ENCODE measurements at places on chromosomes 1 and 21. TPM values are rescaled to one million over a fixed set of nuclear protein-coding genes. Genes with fewer than 3 reads are reported as not detected.
A peak's percentile ranks its signal among the peaks of the same experiment; 100 is the strongest.

NUP210L gene
- total RNA-seq: 0.15 TPM

ELF3 gene
- 1.5 TPM for total RNA-seq

FCRL5 gene
- 35.0 TPM for total RNA-seq

CFHR1 gene
- total RNA-seq: not detected

HLX gene
- 7.7 TPM for total RNA-seq

AMY2A gene
- total RNA-seq: not detected

DNA sequence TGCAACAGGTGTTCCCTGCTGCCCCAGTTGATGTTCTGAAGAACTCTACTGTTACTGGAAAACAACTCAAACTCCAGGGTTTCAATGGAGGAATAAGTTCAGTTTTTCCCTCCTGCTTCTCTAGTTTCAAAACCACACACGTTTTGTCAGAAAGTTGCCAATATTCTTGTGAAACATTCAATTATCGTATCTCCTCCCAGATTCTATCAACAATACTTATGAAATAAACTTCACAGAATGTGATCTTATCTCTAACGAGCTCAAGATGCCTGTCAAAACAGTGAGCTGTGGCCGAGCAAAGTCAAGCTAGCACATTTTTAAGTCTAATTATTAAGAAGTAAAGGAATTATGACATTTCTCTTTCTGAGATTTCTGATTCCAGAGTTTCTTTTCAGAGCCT lies 4.7 kb downstream of the OR2B11 start:
- no peak for DNase-seq

DNA sequence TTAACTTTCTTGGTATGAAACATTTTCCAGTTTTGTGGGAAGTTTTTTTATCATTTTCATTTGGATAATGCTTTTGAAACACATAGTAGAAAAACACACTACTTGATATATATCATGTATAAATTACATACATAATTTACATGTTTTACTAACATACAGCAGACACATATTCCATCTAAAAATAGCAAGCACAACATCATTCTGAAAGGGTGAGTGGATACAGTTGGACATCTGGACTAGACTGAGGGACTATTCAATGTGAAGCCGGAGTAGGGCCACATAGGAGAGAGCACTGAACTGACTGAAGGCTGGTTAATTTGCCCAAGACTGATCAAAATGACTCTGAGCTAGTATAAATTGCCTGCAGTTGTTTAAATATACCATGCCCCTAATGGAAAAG lies 11.7 kb downstream of the CDKN2C start:
- DNase-seq: no peak

- no peak for DNase-seq
Measured at GRCh38 chr1:60114745-60115318, 41.3 kb upstream of the C1orf87 start.

DNA sequence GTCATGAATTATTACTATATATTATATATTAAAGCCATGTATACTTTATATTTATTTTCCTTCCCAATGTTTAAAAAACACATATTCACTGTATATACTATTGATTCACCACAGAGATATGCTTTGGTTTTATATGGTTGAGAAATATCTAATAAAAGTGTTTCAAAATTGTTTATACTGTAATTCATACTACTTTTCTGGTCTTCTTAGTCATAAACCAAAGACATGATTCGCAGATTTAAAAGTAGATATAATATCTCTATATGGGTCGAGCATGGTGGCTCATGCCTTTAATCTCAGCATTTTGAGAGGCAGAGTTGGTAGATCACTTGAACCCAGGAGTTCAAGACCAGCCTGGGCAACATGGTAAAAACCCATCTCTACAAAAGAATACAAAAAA lies 738.4 kb downstream of the USP25 start:
- no peak for DNase-seq

- peak; percentile 66 for DNase-seq
Measured at GRCh38 chr1:111656086-111657017, 36.8 kb downstream of the RAP1A start.

DNA sequence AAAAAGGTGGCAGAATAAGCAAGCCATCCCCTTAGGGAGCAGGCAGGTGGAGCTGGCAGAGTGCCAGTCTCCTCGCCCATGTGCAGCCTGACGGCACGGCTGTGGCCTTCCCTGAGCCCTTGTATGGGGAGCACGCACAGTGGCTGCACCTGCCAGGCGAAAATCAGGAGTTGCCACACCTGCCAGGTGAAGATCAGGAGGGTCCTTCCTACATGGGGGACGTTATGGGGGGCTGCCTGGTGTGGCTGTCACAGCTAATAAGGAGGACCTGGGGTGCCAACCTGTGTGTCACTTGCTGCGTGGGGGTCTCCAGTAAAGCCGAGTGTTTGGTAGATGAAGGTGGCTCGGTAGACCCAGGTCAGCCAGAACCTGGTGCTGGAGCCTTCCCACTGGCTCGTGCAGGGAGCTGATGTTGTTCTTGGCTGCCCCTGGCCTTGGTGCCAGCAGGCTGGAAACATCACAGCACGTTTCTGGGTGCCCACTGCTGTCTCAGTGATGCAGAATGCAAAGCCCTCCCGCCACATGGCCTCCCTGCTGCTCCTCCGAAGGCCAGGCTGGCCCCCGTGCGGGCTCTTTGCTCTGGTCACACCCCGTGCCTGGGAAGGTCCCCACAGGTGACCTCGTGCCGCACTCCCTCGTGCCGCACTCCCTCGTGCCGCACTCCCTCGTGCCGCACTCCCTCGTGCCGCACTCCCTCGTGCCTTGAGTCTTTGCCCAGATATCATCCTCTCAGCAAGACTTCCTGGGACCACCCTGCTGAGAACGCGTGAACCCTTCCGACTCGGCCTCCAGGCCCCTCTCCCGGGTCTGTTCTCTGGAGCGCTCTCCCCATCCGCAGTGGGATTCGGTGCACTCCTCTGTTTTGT lies 55.4 kb downstream of the SLC37A1 start:
- no peak for DNase-seq

- DNase-seq: no peak
Measured at GRCh38 chr1:217078078-217078690, 355.0 kb upstream of the ESRRG start.

DNA sequence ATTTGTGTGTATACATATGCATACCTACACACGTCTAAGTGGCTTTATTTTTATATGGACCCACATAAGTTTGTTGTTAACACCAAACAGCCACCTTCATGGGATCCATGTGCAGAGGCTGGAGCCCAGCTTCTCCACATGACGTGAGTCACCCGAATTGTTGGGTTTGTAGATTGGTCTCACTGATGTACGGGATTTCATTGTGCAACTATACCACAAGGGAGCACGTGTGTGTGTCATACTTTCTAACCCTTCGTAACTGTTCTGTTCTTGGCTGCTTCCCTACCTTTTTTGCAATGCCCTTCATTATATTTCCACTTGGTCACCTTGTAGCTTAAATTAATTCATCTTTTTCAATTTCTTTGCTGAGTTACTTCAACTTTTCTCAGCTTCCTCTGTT lies 21.0 kb downstream of the SPRTN start:
- DNase-seq: no peak

GRCh38 chr1:86487131-86487810 lies 18.5 kb downstream of the CLCA1 start:
- DNase-seq: no peak

- no peak for DNase-seq
Measured at GRCh38 chr21:33856893-33857527, 58.6 kb downstream of the ATP5PO start.

GRCh38 chr1:23836037-23836436 lies 10.8 kb upstream of the HMGCL start:
- DNase-seq: no peak

DNA sequence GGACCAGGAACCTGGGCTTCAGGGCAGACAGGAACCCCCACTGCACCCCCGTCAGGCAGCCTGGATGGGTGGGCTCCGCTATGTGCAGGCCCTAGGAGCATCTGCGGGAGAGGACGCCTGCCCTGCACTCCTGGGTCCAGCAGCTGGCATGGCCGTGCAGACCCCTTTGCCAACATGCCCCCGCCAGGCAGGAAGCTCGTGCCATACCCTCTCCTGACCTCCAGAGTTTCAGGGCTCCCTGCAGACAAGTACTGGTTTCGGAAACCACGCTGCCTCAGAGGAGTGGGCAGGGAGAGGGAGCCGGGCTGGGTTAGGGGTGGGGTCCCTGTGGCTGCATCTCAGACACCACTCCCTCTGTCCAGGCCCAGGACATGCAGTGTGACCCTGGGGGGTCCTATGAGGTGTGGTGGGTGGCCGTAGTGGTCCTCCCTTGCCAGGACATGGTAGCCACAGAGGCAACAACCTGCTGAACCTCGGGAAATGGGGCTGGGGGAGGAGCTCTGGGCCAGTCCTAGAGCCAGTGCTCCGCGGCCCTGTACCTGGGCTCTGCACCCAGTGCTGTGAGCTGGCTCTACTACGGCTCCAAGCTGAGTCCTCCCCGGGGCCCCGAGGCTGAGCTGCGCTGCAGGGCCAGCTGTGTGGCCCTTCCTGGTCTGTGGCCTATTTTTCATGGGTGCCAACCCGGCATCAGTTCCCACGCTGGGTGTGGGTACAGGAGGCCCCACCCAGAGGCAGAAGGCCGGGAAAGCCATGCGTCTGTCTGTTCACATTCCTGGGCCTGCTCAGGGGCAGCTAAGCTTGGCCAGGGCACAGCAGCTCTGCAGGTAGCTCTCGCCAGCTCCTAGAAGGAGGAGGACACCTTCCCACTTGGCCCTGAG lies 1.4 kb downstream of the PLEKHN1 start:
- no peak for DNase-seq

- DNase-seq: no peak
Measured at GRCh38 chr1:13908128-13908527, 208.1 kb downstream of the PRDM2 start.

- DNase-seq: no peak
Measured at GRCh38 chr1:60765204-60765603, 317.2 kb upstream of the NFIA start.

- DNase-seq: no peak
Measured at GRCh38 chr1:201711811-201712210, 117.1 kb upstream of the IPO9 start.

DNA sequence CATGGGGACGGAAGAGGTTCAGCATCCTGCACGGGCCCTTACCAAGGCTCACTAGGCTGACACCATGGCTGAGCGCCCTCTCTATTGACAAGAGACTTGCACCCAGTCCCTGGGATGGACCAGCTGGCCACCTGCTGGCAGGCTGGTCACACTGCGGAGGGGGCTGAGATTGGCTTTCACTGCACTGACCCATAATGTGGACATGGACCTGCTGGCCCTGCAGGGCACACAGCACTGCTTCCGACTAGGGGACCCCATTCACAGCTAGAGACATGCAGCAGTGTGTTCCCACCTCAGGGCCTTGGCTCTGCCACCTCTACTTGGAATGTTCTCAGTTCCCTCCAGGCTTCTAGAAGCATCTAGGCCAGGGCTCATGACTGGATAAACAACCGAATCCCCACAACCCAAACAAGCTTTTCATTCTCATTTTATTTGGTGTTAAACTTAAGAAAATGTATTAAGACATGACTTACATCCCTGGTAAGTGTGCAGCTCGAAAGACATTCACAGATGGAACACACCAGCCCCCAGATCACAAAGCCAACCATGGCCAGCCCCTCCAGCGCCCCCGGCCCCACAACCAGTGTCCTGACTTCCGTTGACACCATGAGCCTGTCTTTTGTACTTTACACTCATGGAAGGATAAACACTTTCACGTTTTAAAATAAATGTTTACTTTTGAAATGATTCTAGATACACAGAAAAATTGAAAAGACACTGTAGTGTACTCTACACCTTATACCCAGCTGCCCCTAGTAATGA lies 9.3 kb upstream of the SRARP start:
- peak; percentile 53 for DNase-seq

GRCh38 chr1:25573591-25573930 lies 30.2 kb downstream of the LDLRAP1 start:
- no peak for DNase-seq

GRCh38 chr21:40967771-40968170 lies 120.8 kb upstream of the DSCAM start:
- no peak for DNase-seq

Data from B cell (primary cell).